ENCODE measurements at places on chromosomes 11 and 22.

DNA sequence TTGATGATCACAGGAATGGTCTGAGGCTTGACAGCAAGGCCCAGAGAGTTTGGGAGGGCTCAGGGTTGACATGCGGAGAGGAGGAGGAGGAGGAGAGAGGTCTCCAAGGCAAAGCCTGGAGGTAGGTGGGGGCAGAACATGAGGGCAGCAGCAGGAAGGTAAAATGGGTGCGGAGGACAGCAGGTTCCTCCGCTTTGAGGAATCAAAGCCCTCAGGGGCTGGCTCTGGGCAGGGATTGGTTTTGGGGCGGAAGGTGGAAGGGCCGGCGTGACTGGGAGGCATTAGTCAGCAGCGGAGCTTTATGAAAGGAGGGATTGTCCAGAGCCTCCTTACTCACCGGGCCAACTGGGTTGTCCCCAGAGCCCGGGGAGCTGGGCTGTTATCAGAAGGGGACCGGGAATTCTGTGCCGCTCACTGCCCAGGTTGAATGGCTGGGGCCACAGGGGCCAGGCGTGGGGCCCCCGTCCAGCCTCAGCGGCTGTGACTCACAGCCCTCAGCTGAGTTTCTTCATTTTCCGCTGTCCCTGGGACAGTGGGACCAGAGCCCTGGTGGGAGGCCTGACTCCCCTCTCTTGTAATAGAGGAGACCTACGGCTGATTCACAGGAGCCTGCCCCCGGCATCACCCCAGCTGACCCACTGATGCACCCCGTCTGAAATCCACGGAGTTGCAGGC is 36.2 kb downstream of the LIF start:
- no peak for DNase-seq

- DNase-seq = no peak
Observed at GRCh38 chr11:134730561-134731212, 318.6 kb upstream of the B3GAT1 start.

DNA sequence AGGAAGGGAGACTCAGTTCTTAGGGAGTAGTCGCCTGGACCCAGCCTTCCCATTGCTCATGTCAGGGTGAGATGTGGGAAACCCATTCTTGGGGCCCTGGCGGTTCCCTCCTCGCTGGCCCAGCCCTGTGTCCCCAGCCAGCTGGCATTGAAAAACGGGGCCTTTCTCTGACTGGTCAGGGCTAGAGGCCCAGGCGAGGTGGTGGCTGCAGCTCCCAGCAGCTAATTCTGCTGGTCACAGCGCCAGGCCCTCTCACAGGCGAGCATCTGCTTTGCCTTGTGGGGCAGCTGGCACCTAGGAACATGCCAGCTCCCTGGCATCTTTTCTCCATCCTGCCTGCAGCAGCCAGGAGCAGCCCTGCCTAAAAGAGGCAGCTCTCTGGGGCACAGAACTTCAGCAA is 20.1 kb downstream of the TSPAN18 start:
- no peak for DNase-seq

GRCh38 chr11:127219704-127220103 is 219.1 kb upstream of the KIRREL3 start:
- no peak for DNase-seq

DNA sequence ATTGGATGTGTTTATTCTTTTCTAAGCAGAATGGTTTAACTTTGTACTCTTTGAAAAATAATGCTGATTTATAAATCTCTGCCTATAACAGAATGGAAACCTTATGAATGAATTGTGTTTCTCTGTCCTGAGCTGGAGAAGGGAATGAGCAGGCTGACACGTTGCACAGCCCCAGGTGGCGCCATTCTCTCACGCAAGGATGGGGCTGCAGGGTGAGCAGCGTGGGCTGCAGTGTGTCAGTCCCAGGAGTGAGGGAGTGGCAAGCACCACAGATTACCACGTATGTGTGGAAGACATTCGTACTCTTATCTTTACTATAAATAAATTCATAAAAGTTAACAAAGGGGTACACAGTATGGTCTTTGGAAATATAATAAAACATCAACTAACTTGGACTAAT is 33.4 kb downstream of the FDX1 start:
- DNase-seq = peak; percentile 19

GRCh38 chr11:87431392-87431791 is 393.7 kb downstream of the TMEM135 start:
- no peak for DNase-seq

DNA sequence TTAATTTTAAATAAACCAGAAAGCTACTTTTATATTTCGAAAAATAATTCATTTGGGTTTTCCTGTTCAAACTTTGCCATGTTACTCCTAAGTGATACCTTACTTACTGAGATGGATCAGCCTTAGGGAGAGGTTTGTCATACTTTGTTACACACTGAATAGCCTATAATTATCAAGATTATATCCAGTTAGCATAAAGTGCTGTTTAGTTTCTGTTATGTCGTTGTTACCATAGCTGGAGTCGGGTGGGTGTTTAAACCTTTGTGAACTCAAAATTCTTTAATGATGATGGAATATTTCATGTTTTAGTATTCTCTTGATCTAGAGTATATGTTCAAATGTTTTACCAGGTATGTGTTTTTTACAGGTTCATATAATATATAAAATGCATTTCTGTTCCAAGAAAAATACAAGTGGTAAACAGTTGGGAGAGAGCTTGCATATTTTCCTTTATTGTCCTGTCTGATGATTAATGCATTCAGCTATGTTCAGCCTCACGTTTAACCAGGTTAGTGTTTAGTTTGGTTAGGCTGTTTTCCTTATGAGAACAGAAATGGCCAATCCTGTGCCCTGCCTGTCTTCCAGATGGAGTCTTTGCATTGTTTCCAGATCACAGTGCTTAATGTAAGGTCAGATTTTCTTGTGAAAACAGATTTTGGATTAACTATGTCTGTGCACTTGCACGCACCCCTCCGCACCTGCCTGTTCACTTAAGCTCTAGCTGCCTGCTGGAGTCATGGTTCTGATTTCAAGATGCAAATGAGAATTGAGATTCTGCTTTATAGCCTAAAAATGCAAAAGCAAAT is 105.6 kb downstream of the ATXN10 start:
- no peak for DNase-seq

DNA sequence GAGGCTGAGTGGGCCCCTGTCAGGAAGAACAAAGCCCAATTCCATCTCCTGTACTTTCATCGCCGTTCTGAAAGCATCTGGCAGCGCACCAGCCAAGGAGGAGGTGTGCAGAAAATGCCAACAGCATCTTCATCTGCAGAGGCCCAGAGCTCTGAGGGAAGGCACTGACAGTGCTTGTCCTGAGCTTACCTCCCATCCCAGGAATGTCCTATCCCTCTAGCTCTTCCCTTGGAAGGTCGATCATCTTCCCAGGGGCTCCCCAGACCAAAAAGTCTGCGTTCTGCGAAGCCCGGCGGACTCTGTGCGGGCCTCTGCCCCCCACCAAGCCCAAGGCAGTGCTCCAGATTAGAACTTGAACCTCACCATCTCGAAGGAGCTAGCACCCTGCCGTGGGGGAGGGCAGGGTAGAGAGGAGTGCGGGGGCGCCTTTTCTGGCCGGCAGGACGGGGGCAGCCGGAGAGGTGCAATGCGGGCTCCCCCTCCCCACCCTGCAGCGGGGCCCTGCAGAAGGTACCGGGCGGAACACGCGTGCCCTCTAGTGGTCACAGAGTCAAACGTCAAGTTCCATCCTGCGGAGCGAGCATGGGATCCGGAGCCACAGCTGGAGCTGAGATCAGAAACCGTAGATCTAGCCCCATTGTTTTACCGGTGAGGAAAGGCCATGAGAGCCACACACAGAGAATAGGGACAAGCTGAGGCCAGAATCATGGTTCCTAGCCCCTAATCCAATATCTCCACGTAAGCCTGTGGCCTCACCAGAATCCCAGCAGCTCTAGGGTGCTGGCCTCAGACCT is 5.0 kb downstream of the SCN2B start:
- peak; percentile 66 for DNase-seq

DNA sequence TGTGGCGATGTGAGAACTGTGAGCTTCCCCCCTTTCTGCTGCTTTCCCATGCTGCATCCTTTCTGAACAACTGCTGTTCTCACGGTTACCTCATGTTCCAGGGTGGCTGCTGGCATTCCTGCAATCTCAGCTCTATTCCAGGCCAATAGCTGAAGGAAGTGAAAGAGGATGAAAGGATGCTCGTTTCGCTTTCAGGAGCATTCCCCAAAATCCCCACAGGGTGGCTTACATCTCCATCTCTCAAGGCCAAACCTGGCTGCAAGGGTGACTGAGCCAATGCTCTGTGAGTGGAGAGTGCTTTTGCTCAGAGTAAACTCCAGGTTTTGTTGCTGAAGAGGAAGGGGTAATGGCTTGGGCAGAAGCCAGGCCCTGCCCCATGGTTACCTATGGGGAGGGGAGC is 848.2 kb downstream of the BRD1 start:
- no peak for DNase-seq

- no peak for DNase-seq
Observed at GRCh38 chr11:129881570-129882170, 13.7 kb downstream of the NFRKB start.

DNA sequence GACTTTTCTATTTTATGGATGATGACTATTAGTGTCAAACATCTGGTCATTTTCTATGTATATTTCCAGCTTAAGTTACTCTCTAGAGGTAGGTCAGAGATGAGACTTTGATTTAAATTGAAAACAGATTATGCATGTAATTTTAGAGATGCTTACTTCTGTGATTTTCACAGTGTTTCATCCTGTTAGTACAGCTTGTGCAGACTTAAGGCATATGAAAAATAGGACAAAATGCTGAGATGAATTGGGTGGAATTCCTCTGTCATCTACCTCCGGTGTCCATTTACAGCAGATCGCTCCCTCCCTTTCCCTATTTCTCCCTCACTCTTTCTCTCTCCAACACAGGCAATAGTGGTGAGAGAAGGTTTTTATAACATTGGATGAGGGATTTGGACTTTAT is 14.1 kb downstream of the JAM3 start:
- DNase-seq = no peak

DNA sequence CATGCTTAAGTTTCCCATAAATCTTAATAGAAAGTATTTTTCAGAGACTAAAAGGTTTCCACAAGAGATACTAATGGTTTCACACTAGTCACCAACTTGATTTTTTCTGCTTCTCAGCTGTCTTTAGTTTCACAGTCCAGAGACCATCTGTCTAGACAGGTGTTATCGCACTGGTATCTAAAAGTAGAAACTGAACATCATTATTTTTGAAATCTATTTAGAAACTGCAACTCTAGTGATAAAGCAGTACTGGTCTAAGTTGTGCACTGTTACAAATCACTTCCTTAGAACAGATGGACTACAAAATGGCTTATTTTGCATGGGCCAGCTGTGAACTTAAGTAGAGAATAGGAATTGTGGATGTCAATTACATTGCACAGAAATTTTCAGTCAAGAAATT is 78.0 kb downstream of the CNTN5 start:
- no peak for DNase-seq

DNA sequence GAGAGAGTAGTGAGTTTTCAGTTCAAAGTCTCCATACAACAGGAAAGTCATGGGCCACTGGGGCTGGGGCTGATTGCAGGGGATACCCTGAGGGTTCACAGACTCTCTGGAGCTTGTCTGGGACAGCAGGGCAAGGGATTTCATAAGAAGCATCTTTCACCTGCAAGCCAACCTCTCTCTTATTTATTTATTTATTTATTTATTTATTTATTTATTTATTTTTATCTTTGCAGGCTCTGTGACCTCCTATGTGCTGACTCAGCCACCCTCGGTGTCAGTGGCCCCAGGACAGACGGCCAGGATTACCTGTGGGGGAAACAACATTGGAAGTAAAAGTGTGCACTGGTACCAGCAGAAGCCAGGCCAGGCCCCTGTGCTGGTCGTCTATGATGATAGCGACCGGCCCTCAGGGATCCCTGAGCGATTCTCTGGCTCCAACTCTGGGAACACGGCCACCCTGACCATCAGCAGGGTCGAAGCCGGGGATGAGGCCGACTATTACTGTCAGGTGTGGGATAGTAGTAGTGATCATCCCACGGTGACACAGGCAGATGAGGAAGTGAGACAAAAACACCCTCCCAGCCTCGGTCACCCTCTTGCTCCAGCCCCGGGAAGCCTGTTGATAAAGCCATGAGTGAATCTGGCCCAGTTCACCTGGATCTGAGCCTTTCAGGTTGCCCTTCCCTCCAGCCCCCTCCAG is 68.4 kb downstream of the GGTLC2 start:
- DNase-seq = no peak

All from left kidney (tissue), 8 donors.